ENCODE measurements at places on chromosomes 5 and 9.
A peak's percentile ranks its signal among the peaks of the same experiment; 100 is the strongest.

DNA sequence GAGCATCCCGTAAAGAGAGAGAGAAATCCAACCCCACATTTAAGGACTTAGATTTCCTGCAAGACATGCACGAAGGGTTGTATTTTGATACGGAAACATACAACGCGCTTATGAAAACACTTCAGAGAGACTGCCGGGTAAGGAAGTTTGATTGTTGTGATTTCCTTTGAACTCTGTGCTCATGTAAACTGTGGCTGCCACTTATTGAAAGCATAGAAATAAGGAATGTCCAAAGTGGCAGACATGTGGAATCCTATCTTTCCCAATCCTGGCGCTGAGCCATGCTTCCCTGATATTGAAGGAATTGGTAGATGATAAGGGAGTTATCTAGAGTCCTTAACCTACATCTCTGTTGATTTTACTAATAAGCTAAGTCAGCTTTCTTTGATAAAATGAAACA lies 119.4 kb downstream of the PRKACG start:
- no peak for DNase-seq

- DNase-seq = no peak
Observed at GRCh38 chr5:82676661-82677060, 398.5 kb upstream of the RPS23 start.

DNA sequence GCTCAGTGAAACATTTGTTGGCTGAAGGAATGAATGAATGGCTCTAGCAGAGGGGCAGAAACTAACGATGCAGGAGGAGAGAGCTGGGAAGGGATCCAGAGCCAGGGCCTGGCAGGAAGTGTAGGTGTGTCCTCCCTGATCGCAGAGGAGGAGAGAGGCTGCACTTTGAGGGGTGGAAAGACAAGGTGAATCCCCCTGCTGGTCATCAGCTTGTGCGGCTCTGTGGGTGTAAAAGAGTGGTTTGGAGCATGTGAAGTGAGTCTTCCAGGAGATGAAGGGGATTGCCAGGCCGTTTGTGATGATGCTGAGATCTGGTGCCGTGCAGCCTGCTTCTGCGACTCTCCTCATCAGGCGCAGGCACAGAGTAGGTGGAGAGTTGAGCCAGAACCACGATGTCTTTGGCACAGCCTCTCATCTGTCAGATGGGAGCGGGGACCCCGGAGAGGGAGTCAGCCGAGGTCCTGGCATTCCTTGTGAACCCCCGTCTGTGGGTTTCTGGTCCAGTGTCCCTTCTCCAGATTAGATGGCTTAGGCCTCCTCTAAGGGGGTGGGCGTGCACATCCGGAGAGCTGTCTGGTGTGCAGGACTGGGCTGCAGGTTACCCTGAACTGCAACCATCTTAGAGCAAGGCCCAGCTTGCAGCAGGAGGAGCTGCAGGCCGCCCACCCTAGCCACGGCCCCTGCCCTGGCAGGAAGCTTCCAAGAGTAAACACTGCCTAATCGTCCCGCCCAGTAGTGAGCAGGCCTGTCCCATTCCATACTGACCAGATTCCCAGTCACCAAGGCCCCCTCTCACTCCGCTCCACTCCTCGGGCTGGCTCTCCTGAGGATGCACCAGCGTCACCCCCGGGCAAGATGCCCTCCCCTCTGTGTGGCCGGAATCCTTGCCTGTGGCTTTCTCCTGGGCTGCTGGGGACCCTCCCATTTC lies at the start of gene ADAMTS13:
Gene ADAMTS13, plus strand, starts transcription at position 753 of the 928 bp plus-strand sequence. Its CDS starts 77 bp downstream, at position 830.
- peak; percentile 60 for DNase-seq

DNA sequence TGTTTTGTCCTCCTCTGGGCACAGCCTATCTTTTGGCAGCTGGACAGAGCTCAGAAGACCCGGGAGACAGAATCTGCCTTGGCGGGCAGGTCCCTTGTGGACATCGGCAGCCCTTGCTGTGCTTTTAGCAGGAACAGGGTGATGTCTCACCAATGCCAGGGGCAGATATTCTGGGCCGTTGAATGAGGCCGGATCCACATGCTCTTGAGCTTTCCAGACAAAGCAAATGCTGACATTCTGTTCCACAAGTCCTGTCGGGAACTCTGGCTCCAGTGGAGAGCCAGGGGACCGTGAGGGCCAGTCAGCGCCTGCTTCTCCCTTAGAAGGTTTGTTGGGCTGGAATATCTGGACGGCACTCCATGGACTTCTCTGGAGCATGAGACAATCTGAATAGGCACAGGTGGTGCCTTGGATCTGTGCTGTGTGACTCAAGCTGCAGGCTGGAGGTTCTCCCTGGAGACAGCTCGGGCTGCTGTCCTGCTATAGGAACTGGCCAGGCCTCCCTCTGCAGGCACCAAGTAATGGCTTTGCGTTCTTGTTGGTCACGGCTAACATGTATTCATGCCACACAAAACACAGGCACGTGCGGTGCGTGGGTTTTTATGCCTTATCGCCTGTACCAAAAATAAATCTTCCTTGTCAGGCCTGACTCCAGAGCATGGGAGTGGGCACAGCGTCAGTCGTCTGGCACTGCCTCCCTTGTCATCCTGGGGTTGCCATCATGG lies 80.3 kb downstream of the GADD45G start:
- DNase-seq = no peak

GRCh38 chr5:159021136-159021900 lies 78.4 kb downstream of the EBF1 start:
- DNase-seq = no peak

DNA sequence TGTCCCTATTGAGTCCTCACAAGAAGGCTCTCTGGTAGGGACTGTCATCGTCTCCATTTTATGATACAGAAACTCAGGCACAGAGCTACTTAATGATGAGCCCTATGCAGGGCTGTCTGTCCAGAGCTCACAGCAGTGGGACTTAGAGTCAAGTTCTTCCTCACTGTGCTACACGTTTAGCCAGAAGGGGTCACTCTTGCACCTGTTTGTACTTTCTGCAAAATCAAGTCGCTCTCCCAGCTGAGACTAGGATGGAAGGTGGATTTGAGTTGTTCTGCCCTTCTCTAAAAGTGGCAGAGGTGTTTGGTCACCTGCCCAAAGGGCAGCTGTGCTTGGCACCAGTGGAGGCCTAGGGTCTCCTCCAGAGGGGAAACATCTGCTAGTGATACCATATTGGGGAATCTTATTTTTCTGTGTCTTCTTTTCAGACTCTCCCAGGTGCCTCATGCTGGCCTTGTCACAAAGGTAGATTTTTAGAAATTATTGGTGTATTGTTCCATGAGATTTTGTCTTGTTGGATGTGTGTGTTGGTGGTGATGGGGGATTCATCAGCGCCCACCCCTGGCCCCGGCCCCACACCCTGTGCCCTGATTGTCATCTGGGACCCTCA lies 104.2 kb downstream of the PPARGC1B start:
- peak; percentile 62 for DNase-seq

GRCh38 chr9:125797930-125798329 lies 50.8 kb downstream of the PBX3 start:
- no peak for DNase-seq

DNA sequence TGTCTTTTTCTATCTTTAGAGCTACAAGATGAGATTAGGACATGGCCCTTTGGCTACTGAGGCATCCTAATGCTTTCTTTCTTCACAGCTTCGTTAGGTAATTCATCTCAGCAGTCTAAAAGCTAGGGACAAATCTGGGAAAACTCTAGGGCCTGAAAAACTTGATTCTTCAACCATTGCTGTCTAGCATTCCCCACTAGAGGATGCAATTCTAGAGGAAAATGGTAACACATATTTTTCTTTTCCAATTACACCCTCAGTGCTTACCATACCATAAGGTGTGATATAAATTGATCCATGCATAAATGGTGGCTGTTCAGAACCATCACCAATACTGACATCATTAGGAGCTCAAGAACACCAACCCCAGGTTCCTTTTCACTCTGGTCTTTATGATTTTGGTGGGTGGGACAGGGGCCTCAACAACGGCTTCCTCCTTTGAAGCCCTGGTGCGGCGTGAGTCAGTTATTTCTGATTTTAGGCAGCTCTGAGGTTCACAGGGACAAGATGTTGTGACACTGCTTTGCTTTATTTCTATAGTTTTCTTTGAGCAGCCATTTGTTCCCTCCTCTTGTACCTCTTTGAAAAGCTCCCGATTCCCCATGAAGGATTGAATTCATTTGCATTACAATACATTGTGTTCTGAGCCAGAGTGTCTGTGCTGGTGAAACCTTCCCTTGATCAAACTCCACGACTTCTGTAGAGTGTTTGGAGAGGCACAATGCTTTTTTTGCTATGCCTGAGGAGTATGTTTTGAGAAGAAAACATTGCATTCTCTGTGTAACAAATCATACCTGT lies 526.0 kb upstream of the TRPC7 start:
- DNase-seq = no peak

DNA sequence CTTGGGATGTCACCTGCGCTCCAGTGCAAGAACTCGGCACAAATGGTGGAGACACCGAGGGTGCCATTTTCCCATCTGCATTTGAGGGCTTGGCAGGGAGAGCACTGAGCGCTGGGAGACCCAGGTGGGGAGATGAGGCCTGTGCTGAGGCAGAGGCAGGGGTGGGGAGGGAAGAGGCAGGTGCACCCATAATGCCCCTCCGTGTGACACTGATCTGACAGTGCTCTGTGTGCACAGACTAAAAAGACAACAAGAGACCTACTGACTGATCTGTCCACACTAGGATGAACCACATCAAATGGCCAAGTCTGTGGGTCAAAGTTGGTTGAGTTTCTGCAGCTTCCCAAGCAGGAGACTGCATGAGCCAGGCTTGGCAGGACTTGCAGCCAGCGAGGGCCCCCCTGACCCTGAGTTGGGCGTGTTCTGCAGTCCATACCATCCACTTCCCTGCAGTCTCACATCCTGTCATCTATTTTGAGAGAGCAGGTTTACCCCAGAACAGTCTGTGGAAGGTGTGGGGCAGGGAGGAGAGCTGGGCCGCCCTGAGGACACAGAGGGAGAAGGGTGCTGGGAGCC lies 41.9 kb downstream of the NEK6 start:
- no peak for DNase-seq

- no peak for DNase-seq
Observed at GRCh38 chr5:68669864-68670575, 423.8 kb upstream of the SLC30A5 start.

DNA sequence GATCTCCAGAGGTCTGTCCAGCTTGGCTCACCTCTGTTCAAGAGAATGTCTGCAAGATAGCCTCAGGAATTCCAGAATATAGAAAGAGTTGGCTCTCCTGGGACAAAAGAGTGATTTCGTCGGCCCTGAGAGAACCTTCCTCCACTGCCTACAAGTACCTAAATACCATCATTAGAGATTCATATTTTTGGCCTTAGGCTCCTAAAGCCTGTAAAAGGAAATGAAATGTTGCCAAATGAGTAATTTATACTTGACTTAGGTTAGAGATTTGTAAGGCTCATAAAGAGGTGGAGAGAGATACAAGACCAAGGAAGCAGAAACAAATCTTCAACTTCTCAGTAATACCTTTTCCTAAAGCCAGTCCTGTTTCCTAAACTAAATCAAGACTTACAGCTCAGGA lies 146.2 kb downstream of the CCDC192 start:
- no peak for DNase-seq

DNA sequence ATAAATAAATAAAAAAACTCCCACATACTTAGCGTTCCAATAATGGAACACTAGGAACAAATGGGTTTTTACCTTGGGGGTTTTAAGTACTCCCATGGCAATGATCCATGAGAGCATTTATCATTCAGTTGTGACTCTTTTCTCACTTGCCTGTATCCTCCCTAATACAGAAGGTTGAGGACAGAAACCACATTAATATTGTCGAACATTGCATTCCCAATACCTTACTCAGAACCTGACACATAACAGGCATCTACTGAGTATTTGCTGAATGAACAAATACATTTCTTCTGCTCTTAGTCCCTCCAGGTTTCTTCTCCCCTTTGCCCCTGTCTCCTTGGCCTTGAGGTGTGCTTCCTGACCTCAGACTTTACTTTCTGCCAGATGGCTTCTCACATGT lies 175.9 kb downstream of the CEMIP2 start:
- no peak for DNase-seq

- no peak for DNase-seq
Observed at GRCh38 chr9:33138768-33139167, 28.4 kb downstream of the B4GALT1 start.

GRCh38 chr5:53418826-53419658 lies 61.4 kb upstream of the FST start:
- DNase-seq = no peak

DNA sequence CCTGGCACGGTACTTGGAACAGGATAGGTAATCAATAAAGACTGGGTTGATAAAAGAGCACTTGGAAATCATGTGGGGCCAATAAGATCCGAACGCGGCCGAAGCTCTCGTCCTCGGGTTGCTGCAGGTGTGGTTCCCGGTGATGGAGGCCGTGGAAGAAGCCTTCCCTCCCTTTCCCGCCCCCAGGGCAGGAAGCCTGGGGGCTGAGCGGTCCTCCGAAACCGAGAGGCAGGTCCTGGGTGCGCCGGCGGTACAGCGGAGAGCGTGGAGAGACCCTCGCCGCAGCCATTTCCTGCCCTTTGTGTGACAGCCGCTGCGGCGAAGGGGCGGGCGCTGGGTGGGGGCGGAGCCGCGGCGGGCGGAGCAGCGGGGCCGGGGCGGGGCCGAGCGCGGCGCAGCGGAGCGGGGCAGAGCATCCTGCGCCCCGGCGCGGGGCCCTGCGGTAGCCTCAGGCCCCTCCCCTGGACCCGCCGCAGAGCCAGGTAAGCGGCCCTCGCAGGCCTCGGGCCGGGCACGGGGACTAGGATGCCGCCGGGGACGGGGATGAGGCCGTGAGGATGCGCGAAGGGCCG lies at the start of gene CYFIP2:
Gene CYFIP2, plus strand, starts transcription at position 410 of the 572 bp plus-strand sequence. CDS start 19,239 bp downstream, outside the sequence.
- DNase-seq = no peak

GRCh38 chr5:160468363-160468975 lies 46.8 kb downstream of the PTTG1 start:
- DNase-seq = no peak

GRCh38 chr9:82404881-82405280 lies 416.3 kb downstream of the SPATA31D1 start:
- no peak for DNase-seq

- DNase-seq = no peak
Observed at GRCh38 chr9:111029260-111029659, 9.0 kb downstream of the LPAR1 start.

DNA sequence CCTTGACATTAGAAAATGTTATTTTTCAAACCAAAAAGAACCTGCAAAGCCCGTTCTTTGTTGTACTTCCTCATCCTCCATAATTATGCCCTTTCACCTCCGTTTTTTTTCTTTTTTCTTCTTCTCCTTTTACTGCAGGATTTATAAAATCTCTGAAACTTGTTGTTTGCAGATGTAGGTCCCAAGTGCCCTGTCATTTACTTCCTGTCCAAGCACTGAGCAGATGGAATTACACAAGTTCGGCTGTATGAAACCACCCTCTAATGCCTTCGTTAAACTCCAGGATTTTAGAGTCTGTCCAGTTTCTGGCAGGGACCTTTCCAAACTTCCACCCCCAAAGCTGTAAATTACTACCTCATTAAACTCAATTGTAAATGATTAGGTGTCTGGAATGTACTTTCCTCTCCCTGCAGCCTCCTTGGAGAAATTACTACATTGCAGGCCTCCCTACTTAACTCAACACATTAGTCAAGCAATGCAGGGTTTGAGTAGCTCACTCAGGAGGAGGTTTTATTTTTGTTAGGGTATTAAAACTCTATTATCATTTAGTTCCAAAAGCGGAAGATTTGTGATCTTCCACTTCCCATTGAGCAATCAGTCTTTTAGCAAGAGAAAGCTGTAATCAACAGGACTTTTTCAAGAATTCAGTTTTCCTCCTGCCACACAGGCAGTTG lies 125.6 kb upstream of the LPAR1 start:
- DNase-seq = no peak

Data from GM12864 (cell line).